CD8-positive, alpha-beta memory T cell (primary cell): ENCODE measurements at places on chromosomes 11 and 22.

- DNase-seq = no peak
Observed at GRCh38 chr22:22693531-22693884, 49.1 kb downstream of the GGTLC2 start.

DNA sequence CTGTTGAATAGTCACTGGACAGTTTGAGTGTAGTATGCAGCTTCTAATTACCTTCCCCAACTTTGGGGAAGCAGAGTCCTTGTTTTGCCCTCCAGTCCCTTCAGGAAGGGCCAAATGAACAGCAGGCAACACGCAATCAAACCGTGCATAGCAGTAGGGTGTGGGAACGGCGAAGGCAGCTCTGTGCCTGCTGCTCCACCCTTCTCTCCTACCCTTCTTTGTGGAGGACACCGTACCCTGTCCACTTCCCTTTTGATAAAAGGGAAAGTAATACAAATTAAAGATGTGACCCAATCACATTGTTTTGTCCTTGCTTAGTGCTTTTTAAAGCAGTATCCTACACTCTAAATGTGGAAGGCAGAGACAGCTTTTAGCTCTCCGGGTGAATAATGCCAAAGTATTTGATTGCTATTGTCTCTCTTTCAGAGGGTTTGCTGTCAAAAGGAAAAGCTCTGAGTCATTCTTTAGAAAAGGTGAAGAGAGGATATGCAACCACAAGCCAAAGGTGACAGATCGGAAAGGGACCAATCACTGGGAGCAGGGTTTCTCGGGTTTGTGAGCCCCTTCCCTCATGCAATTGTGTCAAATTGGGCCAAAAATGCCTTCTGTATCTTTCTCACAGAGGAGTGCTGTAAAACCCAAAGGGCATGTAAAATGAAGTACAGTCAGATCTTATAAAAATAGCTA is 407.3 kb upstream of the CCDC90B start:
- DNase-seq = no peak

DNA sequence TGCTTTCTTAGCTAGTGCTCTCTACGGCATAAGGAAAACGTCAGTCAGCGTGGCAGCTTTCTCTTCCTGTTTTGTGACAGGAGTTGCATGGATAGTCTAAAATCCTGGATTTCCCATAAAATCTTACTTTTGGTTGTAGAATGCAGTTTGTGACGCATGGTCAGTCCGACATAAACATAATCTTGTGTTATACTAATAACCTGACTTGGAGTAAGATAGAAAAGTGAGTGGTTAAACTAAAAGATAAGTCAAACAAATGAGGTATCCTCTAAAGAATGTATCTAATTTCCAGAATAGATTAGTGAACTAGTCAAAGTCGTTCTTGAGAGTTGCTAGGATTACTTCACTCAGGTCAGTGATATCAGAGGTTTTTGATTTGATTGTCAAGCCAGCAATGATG is 157.6 kb downstream of the PGR start:
- DNase-seq = no peak

GRCh38 chr11:128497061-128497775 is 90.1 kb downstream of the ETS1 start:
- no peak for DNase-seq

- DNase-seq = no peak
Observed at GRCh38 chr11:2118677-2119076, 20.5 kb downstream of the IGF2 start.

- no peak for DNase-seq
Observed at GRCh38 chr22:35631597-35631996, 14.5 kb upstream of the MB start.

DNA sequence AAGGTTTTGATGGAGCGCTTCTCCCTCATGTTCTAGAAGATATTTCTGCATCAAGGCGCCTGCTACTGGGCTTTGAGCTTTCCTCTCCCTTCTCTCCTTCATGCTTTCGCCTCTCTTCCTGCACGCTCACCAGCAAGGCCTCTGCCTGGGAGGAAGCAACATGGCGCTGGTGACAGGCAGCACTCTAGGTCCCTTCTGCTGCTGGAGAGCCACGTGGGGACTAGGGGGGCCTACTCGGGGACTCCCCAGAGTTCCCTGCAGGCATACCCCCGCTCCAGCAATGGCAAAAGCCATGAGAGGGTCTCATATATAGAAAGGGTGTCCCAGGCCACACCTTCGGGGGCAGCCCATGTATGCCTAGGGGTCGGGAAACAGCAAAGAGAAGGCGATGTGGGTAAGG is 49.7 kb downstream of the GRIK4 start:
- no peak for DNase-seq
